Activated T-helper 1 cell treated with anti-CD3 and anti-CD28 coated beads, Interleukin-12 subunit alpha, Interleukin-12 subunit beta, Interleukin-2, Interleukin-4 antibody, amounts not matched to agents 30 ng/mL and 10 ng/mL and 1 ng/mL, durations not matched to agents 14 hours and 24 hours and 36 hours (primary cell): ENCODE measurements at places on chromosomes 7 and 10. TPM values are rescaled to one million over a fixed set of nuclear protein-coding genes. Genes with fewer than 3 reads are reported as not detected.

Gene TCERG1L
- total RNA-seq, result 0.05 and 0.12 TPM in 2 replicates

Gene FAM20C
- 0.15 and 0.34 TPM in 2 replicates for total RNA-seq

Gene SHOC2
- total RNA-seq, result 44.2 and 50.7 TPM in 2 replicates

- DNase-seq, result no peak
Observed at GRCh38 chr10:96626795-96627194, 40.0 kb upstream of the TM9SF3 start.

- DNase-seq, result no peak
Observed at GRCh38 chr10:22646388-22646853, 68.0 kb downstream of the PIP4K2A start.

DNA sequence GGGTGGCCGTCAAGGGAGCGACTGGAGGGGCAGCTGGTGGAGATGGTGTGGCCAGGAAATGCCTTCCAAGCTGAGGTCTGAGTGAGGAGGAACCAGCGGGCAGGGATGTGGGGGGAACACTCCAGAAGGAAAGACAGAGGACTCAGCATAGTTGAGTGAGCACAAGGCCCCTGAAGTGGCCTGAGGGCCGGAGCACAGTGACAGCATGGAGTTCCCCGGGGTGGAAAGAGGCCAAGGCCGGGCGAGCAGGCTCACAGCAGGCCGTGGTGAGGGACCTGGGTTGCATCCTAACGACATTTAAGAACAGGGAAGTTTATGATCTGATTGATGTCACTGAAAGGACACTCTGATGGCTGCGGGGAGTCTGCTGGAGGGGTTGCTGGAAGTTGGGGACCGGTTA, 48.0 kb downstream of the HTRA1 start:
- no peak for DNase-seq

- DNase-seq, result no peak
Observed at GRCh38 chr10:111295788-111296187, 219.0 kb downstream of the ADRA2A start.
